Stimulated activated naive CD8-positive, alpha-beta T cell treated with anti-CD3 and anti-CD28 coated beads, Interleukin-15, amount 100 ng/mL, for 72 hours (primary cell): ENCODE measurements at places on chromosomes 12 and 14.

- no peak for DNase-seq
These were observed 155.2 kb upstream of the AVPR1A start for GRCh38 chr12:63305901-63306875.

DNA sequence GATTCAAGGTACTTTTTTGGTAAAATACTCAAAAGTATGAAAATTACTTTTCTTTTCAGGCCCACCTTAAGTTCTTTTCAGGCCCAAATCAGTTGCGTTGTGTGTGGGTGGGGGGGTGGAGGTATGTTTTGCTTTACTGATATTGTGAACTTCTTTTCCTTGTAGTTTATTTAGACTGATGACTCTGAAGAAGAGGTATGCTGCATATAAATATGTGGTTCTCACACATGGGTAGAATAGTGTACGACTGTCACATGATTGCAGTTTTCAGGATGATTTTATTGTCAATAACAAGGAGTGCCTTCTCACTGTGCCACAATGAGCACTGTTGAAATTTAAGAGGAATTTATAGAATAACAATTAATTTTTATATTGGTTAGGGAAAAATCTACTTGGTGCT lies 166.6 kb upstream of the ATP2B1 start:
- no peak for DNase-seq

- peak; percentile 96 for DNase-seq
These were observed at the start of gene EAPP for GRCh38 chr14:34539407-34540180. TSS of gene EAPP (minus strand) at chr14:34539701. CDS start at chr14:34539628, 73 bp downstream.

- no peak for DNase-seq
These were observed 152.9 kb downstream of the ZFP36L1 start for GRCh38 chr14:68639758-68640574.
